Esophagus muscularis mucosa (tissue), 4 donors: ENCODE measurements at places on chromosomes 11 and 22. TPM values are rescaled to one million over a fixed set of nuclear protein-coding genes. Genes with fewer than 3 reads are reported as not detected.

Gene SOX10
- total RNA-seq: 12.9 TPM

GRCh38 chr11:76551400-76551799 is 106.6 kb downstream of the EMSY start:
- no peak overlapping the region for H3K4me3 ChIP-seq
- no peaks in the 10 kb centered on the region for H3K4me1 ChIP-seq
- H3K36me3 ChIP-seq: peaks cover 22% of the 10 kb centered on the region
- H3K27ac ChIP-seq: no peak overlapping the region
- no peaks in the 10 kb centered on the region for H3K27me3 ChIP-seq

DNA sequence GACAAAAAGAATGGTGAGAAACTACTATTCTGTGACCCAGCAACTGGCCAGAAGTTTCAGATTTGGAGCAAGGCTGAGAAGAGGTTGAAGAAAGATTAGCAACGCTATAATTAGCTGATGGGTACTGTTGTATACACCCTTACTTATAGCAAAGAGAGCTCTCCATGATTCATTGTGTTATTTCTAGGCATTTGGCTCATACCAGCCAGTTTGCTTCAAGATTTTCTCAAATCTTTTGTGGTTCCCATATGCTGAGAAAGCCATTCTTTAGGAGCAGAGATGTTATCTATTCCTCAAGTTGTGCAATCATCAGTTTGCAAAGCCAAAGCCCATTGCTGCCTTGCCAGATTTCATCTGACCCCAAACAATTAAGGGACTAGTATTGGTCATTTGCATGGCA is 179.4 kb downstream of the ETS1 start:
- peaks cover 24% of the 10 kb centered on the region for H3K4me1 ChIP-seq
- H3K27me3 ChIP-seq: no peaks in the 10 kb centered on the region
- H3K36me3 ChIP-seq: no peaks in the 10 kb centered on the region
- H3K4me3 ChIP-seq: no peak overlapping the region
- no peak overlapping the region for H3K27ac ChIP-seq
- no peak for DNase-seq

- no peak overlapping the region for H3K27ac ChIP-seq
- no peak overlapping the region for H3K4me3 ChIP-seq
These were observed 462.0 kb downstream of the INSC start for GRCh38 chr11:15576769-15577168.

- H3K4me1 ChIP-seq: peaks cover 8% of the 10 kb centered on the region
- H3K27me3 ChIP-seq: peaks cover 33% of the 10 kb centered on the region
- DNase-seq: no peak
- no peaks in the 10 kb centered on the region for H3K36me3 ChIP-seq
These were observed at the start of gene SMIM45 for GRCh38 chr22:41951898-41952474. TSS of gene SMIM45 (plus strand) at chr22:41952150.

Gene PYGM
- total RNA-seq: 19.8 TPM

DNA sequence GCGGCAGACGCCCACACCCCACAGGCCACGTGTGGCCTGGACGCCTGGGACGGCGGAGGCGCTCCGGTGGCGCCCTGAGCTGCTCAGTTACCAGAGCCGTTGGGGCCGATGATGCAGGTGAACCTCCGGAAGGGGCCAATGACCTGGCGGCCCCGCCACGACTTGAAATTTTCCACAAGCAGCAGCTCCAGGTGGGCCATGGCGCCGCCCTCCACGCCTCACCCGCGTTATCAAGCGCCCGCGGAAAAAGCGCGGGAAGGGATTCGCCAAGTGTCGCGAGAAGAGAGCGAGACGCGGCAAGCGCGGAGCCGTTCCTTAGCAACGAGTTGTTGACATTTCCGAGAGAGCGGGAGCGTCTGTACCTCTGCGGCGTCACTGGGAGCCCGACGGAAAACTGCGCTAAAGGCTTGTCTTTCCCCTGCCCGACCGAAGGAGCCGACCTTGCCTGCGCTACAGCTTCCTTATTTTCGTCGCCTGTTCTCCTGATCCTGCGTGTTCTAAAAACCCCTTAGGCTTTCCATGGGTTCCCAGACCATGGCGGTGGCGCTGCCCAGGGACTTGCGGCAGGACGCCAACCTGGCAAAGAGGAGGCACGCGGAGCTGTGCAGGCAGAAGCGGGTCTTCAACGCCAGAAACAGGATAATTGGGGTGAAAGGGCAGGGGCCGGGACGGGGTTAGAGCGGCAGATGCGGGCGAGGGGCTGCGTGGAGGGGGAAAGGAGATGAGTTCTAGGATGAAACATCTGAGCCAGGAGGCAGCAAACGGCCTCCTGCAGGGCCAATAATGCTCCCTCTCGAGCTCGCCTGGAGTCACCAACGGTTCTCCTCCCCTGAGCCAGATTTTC is at the start of the genes RIBC2 and SMC1B:
RIBC2 (plus strand) TSS at position 326 of the 844 bp plus-strand sequence; CDS start at position 520, 194 bp downstream.
SMC1B (minus strand) TSS at position 232 of the 844 bp plus-strand sequence; CDS start at position 200, 32 bp downstream.
- no peak for DNase-seq
- H3K27ac ChIP-seq: no peak within 1 kb of the TSS

- H3K36me3 ChIP-seq: peaks cover 64% of the 10 kb centered on the region
- H3K27me3 ChIP-seq: no peaks in the 10 kb centered on the region
- no peak for DNase-seq
- no peak overlapping the region for H3K27ac ChIP-seq
- peaks cover 12% of the 10 kb centered on the region for H3K4me1 ChIP-seq
These were observed 32.1 kb downstream of the PPM1F start for GRCh38 chr22:21920341-21921183.
